Effector CD4-positive, alpha-beta T cell (primary cell): ENCODE measurements at places on chromosomes 7 and 10.

GRCh38 chr7:108454674-108455550 lies 1.3 kb downstream of the NRCAM start:
- no peak for DNase-seq

GRCh38 chr7:115409682-115410433 lies 488.0 kb downstream of the MDFIC start:
- DNase-seq = no peak

GRCh38 chr7:113548561-113548960 lies 370.2 kb downstream of the PPP1R3A start:
- no peak for DNase-seq

DNA sequence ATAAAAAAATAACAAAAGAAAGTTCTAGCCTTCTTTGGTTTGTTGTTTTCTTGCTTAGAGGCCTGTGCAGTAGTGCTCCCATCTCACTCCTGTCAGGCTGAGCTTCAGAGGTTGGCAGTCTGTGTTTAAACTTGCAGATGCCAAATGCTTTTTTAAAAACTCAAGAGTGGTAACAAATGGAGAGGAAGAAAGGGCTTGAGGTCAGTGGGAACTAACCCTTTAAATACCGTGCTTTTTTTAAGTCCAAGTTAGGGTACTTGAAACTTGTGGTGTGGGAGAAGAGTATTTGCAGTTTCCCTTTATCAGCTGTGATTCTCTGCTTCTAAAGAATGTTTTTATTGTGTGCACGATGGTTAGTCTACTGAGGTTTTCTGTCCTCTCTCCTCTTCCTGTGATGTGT lies 29.4 kb downstream of the ZRANB1 start:
- DNase-seq = no peak

GRCh38 chr7:94875201-94875600 lies 32.2 kb upstream of the PPP1R9A start:
- DNase-seq = no peak

DNA sequence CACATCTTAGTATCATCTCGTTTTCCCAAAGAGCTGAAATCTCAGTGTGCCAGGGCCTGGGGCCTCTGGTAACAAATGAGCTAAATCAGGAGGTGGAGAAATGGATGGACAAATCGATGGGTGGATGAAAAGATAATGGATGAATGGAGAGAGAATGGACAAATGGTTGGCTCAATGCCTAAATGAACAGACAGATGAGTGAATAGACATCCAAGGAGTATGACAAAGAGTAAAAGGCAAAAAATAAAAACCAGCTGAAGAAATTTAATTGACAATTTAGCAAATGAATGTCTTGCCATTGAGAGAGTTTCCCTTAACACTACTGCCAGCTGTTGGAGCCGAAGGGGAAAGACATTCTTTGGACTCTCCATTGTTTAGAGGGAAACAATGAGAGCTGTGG lies 8.0 kb downstream of the SYCE1 start:
- no peak for DNase-seq

GRCh38 chr7:21766218-21766617 lies 179.5 kb downstream of the CDCA7L start:
- no peak for DNase-seq

DNA sequence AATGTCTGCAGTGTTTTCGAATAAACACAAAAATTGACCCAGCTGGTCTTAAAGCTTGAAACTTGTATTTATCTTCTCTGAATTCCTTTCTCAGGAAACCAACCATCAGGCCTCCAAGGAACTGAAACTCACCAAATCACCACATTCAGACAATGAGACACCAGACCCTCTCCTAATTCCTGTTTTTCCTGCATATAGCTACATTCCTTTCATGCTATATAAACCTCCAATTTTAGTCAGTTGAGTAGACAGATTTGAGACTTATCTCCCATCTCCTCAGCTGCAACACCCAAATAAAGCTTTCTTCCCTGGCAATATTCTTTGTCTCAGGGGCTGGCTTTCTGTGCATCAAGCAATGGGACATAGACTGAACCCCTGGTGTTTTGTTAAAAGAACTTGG lies 317.0 kb downstream of the CACNA2D1 start:
- DNase-seq = no peak

DNA sequence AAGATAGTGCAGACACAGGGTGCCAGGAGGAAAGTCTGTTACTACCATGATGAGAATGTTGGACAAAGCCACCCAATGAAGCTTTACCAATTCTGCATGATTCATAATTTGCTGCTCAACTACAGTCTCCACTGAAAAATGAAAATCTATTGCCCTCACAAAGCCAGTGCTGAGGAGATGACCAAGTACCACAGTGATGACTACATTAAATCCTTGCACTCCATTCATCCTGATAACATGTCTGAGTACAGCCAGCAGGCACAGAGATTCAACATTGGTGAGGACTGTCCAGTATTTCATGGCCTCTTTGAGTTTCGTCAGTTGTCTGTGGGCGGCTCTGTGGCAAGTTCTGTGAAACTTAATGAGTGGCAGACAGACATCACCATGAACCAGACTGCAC lies 144.0 kb downstream of the PLCE1 start:
- DNase-seq = no peak

- no peak for DNase-seq
These were observed 117.4 kb upstream of the GNAI1 start for GRCh38 chr7:80017101-80017698.

DNA sequence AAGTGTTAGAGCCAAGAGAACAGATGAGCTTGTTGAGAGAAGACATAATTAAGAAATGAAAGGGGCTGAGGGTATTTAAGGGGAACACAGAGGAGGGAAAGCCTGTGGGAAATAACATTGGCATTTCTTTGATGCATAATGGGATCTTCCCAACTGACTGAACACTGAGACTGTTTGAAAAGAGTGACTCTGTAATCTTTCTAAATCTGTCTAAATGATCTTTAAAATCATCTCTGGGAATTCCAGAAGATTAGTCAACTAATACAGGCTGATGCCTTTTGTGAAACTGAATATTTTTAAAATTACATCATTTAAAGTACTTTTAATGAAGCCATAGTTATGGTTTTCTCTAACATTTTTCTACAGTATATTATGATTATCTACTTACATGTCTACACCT lies 17.4 kb upstream of the SLC35G1 start:
- no peak for DNase-seq

DNA sequence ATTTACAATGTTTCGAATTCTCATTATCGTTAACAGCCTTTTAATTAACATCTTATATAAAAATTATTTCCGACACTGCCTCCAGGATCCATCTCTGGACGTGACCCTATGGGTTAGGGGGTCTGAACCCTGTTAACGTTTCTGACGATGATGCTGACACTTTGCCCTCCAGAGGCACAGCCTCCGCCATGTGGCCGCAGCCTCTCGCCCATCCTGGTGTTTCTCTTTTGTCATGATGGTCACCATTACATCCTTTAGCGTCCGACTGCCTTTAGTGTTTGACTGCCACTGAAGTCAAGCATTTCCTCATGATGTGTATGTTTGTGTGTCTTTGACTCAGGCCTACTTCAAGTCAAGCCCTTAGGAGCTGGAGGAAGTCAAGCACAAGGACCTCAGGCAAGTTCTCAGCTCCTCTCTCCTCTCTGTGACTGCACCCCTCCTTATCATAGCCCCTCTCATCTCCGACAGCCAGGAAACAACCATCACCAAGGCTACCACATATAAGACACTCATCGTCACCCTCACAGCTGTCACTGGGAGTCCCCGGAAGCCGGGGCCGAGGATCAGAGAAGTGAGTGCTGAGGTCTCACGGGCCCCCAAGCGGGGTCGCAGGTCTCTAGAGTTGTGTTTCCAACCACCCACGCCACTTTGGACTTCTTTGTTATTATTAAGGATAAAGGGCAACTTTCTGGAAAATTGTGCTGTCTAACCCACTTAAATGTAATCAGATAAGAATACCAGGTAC lies 96.1 kb upstream of the PPP2R2D start:
- DNase-seq = no peak

DNA sequence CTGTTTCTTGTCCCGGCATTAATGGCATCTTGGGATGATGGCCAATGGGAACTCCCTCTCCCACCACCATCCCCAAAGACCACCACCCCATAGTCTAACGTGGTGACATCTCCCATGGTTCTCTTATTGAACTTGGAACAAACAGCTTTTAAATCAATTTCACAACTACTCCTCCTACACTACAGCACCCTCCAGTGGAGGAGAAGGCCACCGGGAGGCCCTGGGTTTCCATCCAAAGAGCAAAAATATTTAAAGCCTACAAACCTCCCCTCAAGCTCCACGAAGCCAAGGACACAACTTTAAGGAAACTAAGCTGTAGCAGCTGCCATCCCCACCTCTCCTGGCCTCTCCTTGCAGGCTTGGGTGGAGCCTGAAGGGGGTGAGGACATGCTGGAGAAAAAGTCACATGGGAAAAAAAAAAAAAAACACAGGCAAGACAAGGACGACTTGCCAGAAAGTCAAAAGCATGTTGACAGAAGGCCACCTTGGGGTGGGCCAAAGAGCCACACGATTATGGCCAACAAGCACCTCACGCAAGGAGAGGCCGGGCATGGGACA lies 94.0 kb upstream of the LANCL2 start:
- DNase-seq = no peak

DNA sequence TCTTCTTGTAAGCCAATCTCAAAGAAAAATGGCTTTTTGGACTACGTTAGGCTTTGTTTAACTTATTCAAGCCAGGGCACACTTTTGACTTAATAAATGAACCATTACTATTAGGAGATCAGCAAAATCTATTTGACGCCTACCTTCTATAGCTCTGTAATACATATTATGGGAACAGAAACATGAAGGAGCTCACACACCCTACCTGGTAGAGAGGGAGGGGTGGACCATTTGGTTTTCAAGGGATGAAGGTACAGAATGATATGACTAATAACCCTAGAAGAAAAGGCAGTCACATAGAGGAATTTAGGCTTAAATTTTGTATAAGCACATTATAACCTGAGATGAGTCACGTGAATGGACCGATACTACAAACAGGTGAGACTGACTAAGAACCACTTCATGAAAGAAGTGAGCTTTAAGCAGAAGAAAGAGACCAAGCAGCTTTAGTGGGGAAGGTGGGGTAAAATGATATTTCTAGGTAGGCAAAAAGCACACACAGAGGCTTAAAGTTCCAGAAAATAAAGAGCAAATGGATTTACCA lies 106.8 kb upstream of the CTTNBP2 start:
- DNase-seq = no peak

GRCh38 chr10:20181434-20181833 lies 365.2 kb downstream of the PLXDC2 start:
- no peak for DNase-seq
